ENCODE measurements at places on chromosomes 11 and 22. TPM values are rescaled to one million over a fixed set of nuclear protein-coding genes. Genes with fewer than 3 reads are reported as not detected.

Gene PYGM
- polyA plus RNA-seq = 1.7 TPM

Gene UBE2L3
- 48.4 TPM for polyA plus RNA-seq

Gene GNG3
- polyA plus RNA-seq = 0.04 TPM

Gene MS4A6E
- polyA plus RNA-seq = not detected

Gene MAJIN
- not detected for polyA plus RNA-seq

Gene GDPD4
- polyA plus RNA-seq = not detected

Gene EXPH5
- 7.4 TPM for polyA plus RNA-seq

Gene HTR3A
- not detected for polyA plus RNA-seq

Gene IGLL1
- polyA plus RNA-seq = not detected

Gene WNT7B
- polyA plus RNA-seq = 6.8 TPM

Gene RFPL3
- polyA plus RNA-seq = not detected

Gene DEPDC7
- polyA plus RNA-seq = 5.6 TPM

Gene OR52N4
- 0.04 TPM for polyA plus RNA-seq

Gene OVOL1
- polyA plus RNA-seq = 38.2 TPM

Gene SPI1
- polyA plus RNA-seq = 6.8 TPM

Gene APOA4
- polyA plus RNA-seq = 0.06 TPM

Gene SAA1
- polyA plus RNA-seq = 15.7 TPM

All from esophagus (tissue), 2 donors.